ENCODE measurements at places on chromosomes 11 and 22.

- DNase-seq: no peak
Measured at GRCh38 chr11:97419729-97420128, 1029.9 kb downstream of the JRKL start.

DNA sequence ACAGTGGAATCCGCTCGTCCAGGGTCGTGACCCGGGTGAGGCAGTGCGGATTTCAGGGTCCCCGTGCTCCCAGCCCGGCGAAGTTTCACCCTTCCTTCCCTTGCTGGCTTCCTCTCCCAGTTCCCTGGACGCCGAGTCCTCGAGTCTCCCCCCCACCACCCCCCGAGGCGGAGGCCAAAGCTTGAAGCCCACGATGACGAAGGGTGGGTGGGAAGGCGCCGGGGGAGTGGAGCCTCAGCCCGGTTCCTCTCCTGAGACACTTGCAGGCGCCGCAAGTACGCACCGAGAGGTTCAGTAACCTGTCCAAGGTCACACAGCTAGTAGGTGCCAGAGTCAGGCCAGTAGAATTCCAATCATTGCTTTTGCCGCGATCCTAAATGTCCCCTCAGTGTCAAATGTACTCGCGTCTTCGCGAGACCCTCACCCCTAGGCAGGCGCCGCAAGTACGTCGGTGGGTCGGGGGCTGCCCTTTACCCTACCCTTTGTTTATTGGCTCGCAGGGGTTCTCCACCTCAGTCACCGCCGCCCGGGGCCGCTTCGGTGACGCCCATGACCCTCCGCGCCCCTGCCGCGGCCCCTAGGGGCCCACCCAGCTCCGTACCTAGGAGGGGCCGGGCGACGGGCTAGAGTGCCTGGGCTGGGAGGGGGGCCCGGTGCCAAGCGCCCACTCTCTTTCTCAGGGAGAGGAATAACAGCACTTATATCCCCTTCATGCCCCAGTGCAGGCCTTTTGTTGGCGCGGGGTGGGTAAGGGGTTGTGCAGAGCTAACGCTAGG is 5.7 kb upstream of the CHRM1 start:
- DNase-seq: no peak

GRCh38 chr22:47620391-47620790 is 857.9 kb downstream of the TBC1D22A start:
- no peak for DNase-seq

DNA sequence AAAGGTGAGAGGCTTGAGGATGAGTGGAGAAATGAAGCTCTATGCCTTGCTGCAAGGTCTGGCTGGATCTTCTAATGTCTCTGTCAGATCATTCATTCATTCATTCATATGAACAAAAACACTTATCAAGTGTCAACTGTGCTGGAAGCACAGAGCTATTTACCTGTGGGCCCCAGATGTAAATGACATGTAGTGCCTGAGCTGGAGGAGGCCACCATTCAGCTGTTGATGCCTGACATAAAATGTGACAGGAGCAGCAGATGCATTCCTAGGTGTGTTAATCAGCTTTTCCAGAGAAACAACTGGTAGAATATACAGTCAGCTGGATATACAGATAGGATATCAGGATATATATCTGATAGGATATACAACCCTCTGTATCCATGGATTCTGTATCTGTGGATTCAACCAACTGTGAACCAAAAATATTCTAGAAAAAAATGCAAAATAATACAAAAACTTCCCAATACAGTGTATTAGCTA is 44.5 kb downstream of the TSPAN18 start:
- no peak for DNase-seq

- DNase-seq: no peak
Measured at GRCh38 chr11:114918286-114918685, 240.0 kb downstream of the NXPE2 start.

GRCh38 chr22:25199731-25200520 is at the start of gene CRYBB3:
TSS of gene CRYBB3 (plus strand) at chr22:25199858. CDS start at chr22:25201397, 1,539 bp downstream.
- DNase-seq: no peak

GRCh38 chr11:102085864-102086551 is 24.2 kb upstream of the YAP1 start:
- no peak for DNase-seq

DNA sequence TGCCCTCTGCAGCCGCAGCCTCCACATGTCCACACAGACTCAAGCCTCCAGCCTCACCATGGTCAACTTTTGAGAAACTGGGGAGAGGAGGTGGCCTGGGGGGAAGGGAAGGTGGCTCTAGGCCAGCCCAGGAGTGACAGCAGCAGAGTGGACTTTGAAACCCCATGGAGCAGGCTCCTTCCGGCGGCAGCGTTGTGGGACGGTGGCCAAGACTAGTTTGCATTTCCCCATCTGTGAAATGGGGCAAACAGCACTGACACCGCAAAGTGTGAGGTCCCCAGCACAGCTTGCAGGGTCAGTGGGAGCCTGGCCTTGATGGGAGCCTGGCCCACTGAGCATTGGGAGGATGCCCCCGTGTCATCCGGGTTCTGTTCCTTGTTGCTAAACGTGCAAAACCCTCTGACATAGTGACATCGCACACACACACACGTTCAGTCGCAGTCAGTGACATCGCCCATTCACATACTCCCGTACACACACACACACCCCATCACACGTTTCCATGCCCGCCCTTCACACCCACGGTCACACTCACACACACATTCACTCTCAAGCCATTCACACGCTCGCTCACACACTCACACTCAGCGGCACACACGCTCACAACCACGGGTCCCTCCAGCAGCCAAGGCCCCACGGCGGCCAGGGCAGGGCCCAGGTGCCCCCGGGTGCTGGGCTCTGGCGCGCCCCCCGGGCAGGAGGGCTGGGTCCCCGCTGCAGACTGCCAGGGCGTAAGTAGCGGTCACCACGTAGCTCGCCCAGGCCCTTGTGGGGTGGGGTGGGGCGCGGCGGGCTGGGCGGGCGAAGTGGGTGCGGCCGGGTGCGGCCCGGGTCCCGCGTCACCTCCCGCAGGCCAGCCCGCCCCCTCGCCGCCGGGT is 585 bp downstream of the CYB5R3 start:
- DNase-seq: no peak

DNA sequence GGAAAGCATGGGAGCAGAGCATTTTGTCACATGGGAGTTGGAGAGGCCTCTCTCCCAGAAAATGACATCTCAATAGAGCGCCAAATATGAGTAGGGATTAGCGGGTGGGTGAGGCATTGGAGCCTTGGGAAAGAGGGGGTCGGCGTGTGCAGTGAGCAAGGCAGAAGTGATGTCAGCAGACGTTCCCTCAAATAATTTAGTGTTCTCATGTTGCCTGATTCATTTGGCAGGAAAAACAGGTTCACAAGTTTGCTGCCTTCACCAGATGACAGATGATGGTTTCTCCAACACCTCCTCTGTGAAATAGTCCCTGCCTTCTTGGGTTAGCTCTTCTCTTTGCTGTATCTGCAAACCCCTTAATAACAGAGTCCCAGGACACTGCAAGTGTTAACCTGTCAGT is 118.5 kb upstream of the ARHGAP20 start:
- DNase-seq: no peak

DNA sequence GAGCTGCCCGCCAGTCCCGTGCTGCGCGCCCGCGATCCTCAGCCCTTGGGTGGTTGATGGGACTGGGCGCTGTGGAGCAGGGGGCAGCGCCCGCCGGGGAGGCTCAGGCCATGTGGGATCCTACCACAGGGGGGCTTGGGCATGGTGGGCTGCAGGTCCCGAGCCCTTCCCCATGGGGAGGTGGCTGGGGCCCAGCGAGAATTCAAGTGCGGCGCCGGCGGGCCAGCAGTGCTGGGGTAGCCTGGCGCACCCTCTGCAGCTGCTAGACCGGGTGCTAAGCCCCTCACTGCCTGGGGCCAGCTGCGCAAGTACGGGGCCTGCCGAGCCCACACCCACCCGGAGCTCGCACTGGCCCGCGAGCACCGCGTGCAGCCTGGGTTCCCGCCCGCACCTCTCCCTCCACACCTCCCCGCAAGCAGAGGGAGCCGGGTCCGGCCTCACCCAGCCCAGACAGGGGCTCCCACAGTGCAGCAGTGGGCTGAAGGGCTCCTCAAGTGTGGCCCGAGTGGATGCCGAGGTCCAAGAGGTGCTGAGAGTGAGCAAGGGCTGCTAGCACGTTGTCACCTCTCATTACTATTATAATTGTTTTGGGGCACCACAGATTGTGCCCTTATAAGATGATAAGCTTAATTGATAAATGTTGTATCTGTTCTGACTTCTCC is 333.2 kb downstream of the CASP12 start:
- no peak for DNase-seq

GRCh38 chr22:26998129-26998528 is 340.7 kb downstream of the MIAT start:
- no peak for DNase-seq

DNA sequence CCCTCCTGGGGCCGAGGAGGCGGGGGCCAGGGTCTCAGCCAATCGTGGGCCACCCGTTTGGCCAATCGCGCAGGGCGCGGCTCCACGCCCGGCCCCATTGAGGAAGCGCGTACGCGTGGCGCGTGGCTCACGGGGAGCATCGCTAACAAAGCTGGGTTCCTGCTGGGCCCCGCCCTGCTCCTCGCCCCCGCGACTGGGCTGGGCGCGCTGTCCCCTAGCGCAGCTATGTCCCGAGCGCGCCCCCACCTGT is 614 bp upstream of the ASCL2 start:
- DNase-seq: no peak

GRCh38 chr11:117458275-117459122 is 130.8 kb downstream of the CEP164 start:
- DNase-seq: no peak

DNA sequence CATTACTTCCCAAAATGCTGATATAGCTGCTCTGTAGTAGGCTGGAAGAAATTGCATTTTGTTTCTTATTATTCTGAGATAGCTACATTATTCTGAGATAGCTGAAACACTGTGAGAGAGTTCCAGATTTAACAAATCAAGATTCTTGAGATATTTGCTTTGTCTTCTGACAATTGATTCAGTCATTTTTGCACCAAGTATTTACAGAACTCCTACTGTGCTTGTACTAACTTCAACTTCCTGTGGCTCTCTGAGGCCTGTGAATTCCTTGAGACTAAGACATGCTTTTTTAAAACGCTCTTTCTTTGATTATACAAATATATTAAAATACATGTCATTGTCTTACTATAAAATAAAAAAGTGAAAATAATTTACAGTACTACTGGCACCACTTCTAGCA is 52.7 kb downstream of the USP47 start:
- DNase-seq: no peak

DNA sequence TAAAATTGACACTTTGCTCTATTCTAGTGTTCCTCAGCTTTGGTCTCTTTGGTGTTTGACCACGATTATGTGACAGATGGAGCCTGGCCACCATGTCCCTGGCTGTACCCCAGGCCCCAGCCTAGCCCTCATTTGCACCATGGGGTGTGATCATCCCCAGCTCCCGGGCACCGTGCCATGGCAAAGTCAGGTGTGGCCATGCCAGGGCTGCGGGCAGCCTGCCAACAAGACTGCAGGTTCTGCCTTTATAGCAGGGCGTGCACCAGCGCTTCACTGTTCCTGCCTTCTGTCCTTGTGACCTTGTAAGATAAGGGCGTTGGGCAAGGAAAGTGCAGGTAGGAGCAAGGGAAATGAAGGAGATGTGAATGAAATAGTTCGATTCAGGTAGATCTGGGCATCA is 22.4 kb upstream of the APOBEC3A start:
- peak; percentile 27 for DNase-seq

DNA sequence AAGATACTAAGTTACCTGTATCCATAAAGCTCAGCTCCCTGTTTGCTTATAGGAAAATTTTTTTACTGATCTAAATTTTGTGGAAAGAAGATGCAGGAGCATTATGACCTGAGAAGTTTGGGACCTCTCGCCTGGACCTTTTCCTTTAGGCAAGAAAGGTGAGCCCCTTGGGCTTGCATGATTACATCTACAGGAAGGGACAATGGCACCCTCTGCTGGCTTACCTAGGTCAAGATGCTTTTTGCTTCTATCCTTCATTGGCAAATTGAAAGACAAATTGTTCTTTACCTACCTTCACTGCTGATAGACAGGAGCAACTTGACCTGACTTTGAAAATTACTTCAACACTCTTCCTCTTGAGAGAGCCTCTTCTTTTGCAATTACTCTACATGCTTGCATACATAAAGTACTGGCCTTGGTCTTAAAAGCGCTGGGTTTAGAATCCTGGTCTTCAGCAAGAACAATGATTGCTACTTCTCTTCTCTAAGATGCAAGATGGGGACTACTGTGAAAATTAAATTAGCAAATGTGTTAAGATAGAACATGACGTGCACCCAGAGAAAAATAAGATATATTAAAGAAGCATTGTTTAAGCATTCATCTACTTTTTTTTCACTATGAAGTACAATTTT is 147.2 kb downstream of the TRPC6 start:
- peak; percentile 42 for DNase-seq

DNA sequence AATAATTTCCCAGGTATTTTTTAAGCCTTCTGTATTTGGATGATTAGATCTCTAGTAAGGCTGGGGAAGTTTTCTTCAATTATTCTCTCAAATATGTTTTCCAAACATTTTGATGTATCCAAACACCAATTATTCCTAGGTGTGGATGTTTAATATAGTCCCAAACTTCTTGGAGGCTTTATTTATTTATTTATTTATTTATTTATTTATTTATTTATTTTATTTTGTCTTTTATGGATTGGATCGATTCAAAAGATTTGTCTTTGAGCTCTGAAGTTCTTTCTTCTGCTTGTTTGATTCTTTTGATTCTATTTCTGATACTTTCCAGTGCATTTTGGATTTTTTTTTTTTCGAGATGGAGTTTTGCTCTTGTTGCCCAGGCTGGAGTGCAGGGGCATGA is 2267.9 kb upstream of the RAG2 start:
- no peak for DNase-seq

GRCh38 chr11:14015711-14016110 is 53.2 kb downstream of the SPON1 start:
- DNase-seq: peak; percentile 85

DNA sequence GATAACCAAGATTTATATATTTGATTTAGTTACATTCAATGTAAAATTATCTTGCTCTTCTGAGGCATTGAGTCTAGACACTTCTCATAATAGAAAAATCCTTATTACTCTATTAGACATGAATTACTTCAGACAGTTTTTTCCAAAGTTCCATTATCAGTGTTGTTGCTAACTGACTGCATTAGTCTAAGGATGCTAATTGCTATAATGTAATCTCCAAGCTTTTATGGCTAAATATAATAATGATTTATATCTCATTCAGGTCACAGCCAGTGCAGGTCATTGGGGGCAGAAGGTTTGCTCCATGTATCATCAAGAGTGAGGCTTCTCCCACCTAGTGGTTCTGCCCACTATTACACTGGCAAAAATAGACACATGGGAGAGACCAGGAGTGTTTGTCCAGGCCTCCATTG is 377.2 kb upstream of the DDI1 start:
- peak; percentile 23 for DNase-seq

- DNase-seq: no peak
Measured at GRCh38 chr11:131186629-131187101, 183.8 kb upstream of the NTM start.

DNA sequence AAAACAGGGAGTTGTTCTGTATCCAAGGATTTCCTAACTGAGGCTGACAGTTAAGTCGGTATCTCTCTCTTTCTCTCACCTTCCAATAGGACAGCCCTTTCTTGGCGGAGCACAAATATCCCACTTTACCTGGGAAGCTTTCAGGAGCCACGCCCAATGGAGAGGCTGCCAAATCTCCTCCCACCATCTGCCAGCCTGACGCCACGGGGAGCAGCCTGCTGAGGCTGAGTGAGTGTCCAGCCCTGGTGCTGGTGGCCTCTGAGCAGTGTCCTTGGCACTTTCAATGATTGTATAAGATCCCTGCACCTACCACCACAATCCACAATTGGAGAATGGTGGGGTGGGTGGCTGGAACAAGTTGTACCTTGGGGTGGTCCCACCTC is 33.7 kb downstream of the CYB5R2 start:
- DNase-seq: no peak

- no peak for DNase-seq
Measured at GRCh38 chr22:27335102-27335660, 466.4 kb downstream of the MN1 start.
